ENCODE measurements at places on chromosomes 5 and 9. TPM values are rescaled to one million over a fixed set of nuclear protein-coding genes. Genes with fewer than 3 reads are reported as not detected.

GRCh38 chr5:3382151-3382550, 213.5 kb upstream of the IRX1 start:
- H3K36me3 ChIP-seq: no peaks in the 10 kb centered on the region
- H3K4me1 ChIP-seq: no peaks in the 10 kb centered on the region
- no peaks in the 10 kb centered on the region for H3K27me3 ChIP-seq
- no peak for DNase-seq
- no peak overlapping the region for H3K27ac ChIP-seq

GRCh38 chr9:73039271-73040263, 86.7 kb upstream of the ALDH1A1 start:
- peaks cover 11% of the 10 kb centered on the region for H3K27me3 ChIP-seq
- no peaks in the 10 kb centered on the region for H3K4me1 ChIP-seq
- DNase-seq: no peak

DNA sequence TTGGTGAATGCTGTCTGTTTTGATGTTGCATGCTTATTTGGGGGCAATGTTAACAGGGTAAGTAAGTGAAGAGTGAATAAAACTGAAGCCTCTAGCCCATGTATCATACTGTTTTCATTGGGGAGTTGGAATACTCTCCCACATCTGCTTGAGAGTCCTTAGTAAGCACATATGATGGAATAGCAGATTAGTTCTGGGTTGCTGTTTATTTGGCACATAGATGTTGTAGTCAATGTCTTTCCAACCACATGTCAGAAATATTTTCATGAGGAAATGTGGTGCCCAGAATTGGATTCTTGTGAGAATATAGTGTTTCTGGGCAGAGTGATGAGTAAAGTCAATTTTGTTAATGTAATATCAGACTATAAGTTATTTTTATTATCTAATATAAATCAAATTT, 611.7 kb upstream of the FTMT start:
- no peak overlapping the region for H3K4me3 ChIP-seq
- no peaks in the 10 kb centered on the region for H3K36me3 ChIP-seq
- no peaks in the 10 kb centered on the region for H3K27me3 ChIP-seq
- DNase-seq: no peak
- H3K4me1 ChIP-seq: no peaks in the 10 kb centered on the region

- H3K36me3 ChIP-seq: peaks cover 19% of the 10 kb centered on the region
- DNase-seq: no peak
- H3K27me3 ChIP-seq: no peaks in the 10 kb centered on the region
- no peak overlapping the region for H3K27ac ChIP-seq
- H3K4me3 ChIP-seq: no peak overlapping the region
These were observed 59.8 kb upstream of the RFX3 start for GRCh38 chr9:3585606-3586005.

DNA sequence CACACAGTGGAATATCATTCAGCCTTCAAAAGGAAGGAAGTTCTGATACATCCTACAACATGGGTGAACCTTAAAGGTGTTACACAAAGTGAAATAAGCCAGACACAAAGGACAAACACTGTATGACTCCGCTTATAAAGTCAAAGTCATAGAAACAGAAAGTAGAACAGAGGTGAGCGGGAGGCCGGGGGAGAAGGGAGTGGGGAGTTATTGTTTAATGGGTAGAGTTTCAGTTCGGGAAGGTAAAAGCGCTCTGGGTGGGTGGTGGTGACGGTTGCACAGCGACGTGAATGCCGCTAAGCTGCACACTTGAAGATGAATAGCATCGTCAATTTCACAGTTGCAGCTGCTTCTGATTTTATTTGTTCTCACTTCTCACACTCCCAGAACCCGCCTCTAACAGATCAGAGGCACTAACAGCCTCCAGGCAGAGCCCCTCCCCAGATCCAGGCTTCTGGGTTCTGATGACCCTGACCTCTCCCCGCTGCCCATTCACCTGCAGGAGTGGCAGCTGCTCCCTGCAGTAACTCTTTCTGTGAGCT, 34.1 kb downstream of the BNIP1 start:
- DNase-seq: no peak
- no peaks in the 10 kb centered on the region for H3K27me3 ChIP-seq
- H3K4me1 ChIP-seq: no peaks in the 10 kb centered on the region
- peak overlapping the region; percentile 34 for H3K27ac ChIP-seq
- H3K36me3 ChIP-seq: no peaks in the 10 kb centered on the region

- H3K27me3 ChIP-seq: peaks cover 46% of the 10 kb centered on the region
- no peaks in the 10 kb centered on the region for H3K36me3 ChIP-seq
- peak; percentile 73 for DNase-seq
- peaks cover 19% of the 10 kb centered on the region for H3K4me1 ChIP-seq
These were observed 1.5 kb upstream of the GPRIN1 start for GRCh38 chr5:176611435-176611834.

DNA sequence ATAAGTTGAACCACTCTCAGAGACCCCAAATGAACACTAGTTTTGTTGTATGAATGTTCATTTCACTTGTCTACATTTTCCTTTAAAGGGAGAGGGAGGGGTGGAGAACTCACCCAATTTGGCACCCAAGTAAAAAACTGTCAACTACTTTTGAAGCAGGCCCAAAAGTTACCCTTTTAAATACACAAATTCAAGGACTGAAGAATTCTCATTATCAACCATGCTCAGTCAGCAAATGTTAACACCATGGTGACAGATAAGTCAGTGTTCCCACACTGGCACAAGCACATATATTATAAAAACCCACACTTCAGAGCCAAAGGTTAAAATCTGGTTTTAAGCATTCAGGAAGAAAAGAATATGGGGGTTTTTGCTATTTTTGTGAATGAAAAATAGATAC, 31.6 kb downstream of the CSNK1A1 start:
- peaks cover 47% of the 10 kb centered on the region for H3K4me1 ChIP-seq
- no peak overlapping the region for H3K4me3 ChIP-seq
- DNase-seq: no peak
- H3K36me3 ChIP-seq: peaks cover 53% of the 10 kb centered on the region

GRCh38 chr5:173922527-173922926, 34.4 kb downstream of the CPEB4 start:
- DNase-seq: no peak
- H3K36me3 ChIP-seq: peaks cover 5% of the 10 kb centered on the region
- H3K4me1 ChIP-seq: peaks cover 2% of the 10 kb centered on the region
- no peak overlapping the region for H3K27ac ChIP-seq
- no peak overlapping the region for H3K4me3 ChIP-seq

GRCh38 chr5:91983869-91984268, 600.8 kb upstream of the ARRDC3 start:
- no peaks in the 10 kb centered on the region for H3K27me3 ChIP-seq
- no peaks in the 10 kb centered on the region for H3K4me1 ChIP-seq
- DNase-seq: no peak
- no peak overlapping the region for H3K27ac ChIP-seq

GRCh38 chr9:127990554-127990953, 9.8 kb upstream of the EEIG1 start:
- H3K4me1 ChIP-seq: peaks cover 24% of the 10 kb centered on the region
- H3K36me3 ChIP-seq: no peaks in the 10 kb centered on the region
- H3K27me3 ChIP-seq: no peaks in the 10 kb centered on the region
- DNase-seq: no peak
- no peak overlapping the region for H3K27ac ChIP-seq

DNA sequence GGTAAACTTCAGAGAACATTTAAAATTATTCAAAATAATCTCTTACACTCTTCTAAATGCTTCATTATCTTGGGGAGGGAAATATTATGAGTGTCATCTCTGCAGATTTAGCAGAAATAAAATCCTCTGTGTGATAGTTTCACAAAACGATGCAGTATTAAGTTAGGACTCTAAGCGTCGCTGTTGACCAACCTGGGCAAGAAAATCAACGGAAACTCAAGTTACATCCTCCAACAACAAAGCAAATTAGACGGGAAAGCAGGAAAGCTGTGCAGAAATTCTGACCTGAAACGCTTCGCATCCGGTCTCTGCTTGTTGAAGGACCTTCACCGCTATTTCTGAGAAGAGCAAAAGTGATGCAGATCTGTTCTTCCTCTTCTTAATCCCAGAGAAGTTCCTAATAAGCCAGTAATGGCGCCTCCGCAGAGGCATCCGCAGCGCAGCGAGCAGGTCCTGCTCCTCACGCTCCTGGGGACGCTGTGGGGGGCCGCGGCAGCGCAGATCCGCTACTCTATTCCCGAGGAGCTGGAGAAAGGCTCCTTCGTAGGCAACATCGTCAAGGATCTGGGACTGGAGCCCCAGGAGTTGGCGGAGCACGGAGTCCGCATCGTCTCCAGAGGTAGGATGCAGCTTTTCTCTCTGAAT, at the start of gene PCDHGA6:
TSS of gene PCDHGA6 (plus strand) at position 219 of the 645 bp plus-strand sequence. CDS start at position 412, 193 bp downstream.
- H3K27me3 ChIP-seq: peaks cover 38% of the 10 kb centered on the region
- H3K36me3 ChIP-seq: no peaks in the 10 kb centered on the region
- no peak within 1 kb of the TSS for H3K4me3 ChIP-seq
- peaks cover 4% of the 10 kb centered on the region for H3K4me1 ChIP-seq
- H3K27ac ChIP-seq: peak within 1 kb of the TSS; percentile 9

DNA sequence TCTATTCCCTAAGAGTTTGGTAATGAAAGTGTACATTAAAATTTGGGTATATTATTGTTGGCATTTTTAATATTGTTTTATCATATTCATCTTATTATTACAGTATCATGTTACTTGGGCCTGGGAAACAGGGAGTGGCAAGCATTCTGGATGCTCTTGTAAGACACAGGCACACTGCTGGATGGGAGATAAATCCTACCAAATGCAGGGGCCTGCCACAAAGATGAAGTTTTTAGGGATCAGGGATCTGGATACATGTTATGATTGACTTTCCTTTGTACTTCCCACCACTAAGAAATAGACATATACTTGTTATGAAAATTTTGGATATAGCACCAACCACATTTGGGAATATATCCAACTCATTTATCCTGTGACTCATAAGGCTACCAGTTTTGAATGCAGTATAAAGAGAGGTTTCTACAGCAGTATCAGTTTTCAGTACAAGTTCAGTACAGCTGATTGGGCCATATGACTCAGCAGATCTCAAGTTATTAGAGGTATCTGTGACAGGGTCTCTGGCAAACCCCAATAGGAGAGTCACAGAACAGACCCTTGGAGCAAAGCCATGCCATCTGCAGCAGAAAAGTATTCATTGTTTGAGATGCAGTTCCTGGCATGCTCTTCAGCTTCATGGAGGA, 360.1 kb downstream of the DMAC1 start:
- H3K27ac ChIP-seq: no peak overlapping the region
- no peaks in the 10 kb centered on the region for H3K36me3 ChIP-seq
- H3K4me1 ChIP-seq: no peaks in the 10 kb centered on the region
- DNase-seq: no peak
- H3K4me3 ChIP-seq: no peak overlapping the region
- H3K27me3 ChIP-seq: peaks cover 9% of the 10 kb centered on the region

DNA sequence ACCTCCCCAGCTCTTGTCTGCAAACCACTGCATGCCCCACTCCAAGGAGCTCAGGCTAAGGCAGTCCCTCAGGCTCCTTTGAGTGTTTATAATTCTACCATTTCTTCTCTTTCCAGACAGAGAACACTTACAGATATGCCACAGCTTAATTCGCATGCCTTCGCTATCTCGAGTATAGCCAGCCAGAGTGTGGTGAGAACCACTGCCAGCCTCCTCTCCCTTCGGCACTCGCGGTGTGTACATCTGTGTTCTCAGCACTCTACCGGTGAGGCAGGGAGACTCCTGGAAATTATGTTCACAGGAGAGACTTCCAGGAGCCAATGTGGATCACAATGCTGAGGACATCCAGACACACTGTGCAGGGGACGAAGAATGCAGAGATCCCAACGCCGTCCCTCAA, 143.7 kb upstream of the IRX1 start:
- H3K27me3 ChIP-seq: no peaks in the 10 kb centered on the region
- no peaks in the 10 kb centered on the region for H3K36me3 ChIP-seq
- no peaks in the 10 kb centered on the region for H3K4me1 ChIP-seq
- no peak overlapping the region for H3K27ac ChIP-seq

GRCh38 chr5:124253203-124253810, 493.1 kb downstream of the ZNF608 start:
- no peaks in the 10 kb centered on the region for H3K4me1 ChIP-seq
- H3K27me3 ChIP-seq: no peaks in the 10 kb centered on the region
- no peak overlapping the region for H3K27ac ChIP-seq
- DNase-seq: no peak
- no peaks in the 10 kb centered on the region for H3K36me3 ChIP-seq
- no peak overlapping the region for H3K4me3 ChIP-seq

DNA sequence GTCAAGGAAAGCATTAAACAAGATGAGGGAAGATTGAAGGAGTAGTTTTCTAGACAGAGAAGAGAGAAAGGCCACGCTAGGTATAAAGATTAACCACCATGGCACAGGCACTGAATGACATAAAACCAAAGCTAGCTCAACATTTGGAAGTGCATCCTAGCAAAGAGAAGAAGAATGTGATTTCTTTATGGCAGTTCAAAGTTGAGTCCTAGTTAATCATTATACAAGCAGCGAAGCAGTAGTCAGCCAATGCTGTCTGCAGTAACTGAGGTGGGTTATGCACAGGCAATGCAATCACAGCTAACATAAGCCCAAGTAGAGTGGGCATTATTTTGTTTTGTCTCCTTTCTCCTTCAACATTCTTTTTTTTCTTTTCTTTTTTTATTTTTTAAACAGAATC, 24.0 kb upstream of the ANKRD31 start:
- no peaks in the 10 kb centered on the region for H3K4me1 ChIP-seq
- no peak overlapping the region for H3K27ac ChIP-seq
- H3K27me3 ChIP-seq: peaks cover 20% of the 10 kb centered on the region

DNA sequence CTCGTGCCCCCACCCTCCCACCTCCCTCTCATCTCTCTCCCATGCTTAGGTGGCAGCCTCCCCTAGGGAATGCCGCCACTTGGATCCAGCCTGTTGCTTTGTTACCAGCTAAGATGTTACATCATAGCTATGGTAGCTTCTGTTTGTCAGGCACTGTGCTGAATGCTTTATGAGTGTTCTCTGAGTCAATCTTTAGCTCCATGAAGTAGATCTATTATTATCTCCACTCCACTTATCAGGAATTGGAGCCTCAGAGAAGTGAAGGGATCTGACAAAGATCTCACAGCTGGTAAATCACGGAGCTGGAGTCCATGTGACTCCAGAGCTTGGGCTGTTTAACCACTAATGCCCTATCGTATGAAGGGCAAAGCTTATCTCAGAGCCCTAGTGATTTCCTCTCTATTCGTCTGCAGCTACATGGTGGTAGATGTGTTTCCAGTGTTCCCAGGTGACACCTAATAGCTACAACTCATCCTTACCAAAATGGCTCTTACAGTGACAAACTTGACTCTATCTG, 54.1 kb downstream of the GARNL3 start:
- H3K4me3 ChIP-seq: no peak overlapping the region
- peaks cover 20% of the 10 kb centered on the region for H3K27me3 ChIP-seq
- H3K36me3 ChIP-seq: no peaks in the 10 kb centered on the region

IL3 gene
- total RNA-seq: 0.20 TPM

RGS3 gene
- total RNA-seq: 41.6 TPM

DDX41 gene
- 118 TPM for total RNA-seq

UBE2QL1 gene
- not detected for total RNA-seq

TRPM3 gene
- total RNA-seq: not detected

DDX4 gene
- total RNA-seq: 0.50 TPM

EGFLAM gene
- total RNA-seq: not detected

CDKN2A gene
- 16.6 TPM for total RNA-seq

CDO1 gene
- not detected for total RNA-seq

ACSL6 gene
- 38.8 TPM for total RNA-seq

GNA14 gene
- not detected for total RNA-seq

LECT2 gene
- not detected for total RNA-seq

All from activated CD4-positive, alpha-beta T cell treated with anti-CD3 and anti-CD28 coated beads, Interleukin-2, amount 10 ng/mL, durations not matched to agents 7 days and 5 days (primary cell).